ENCODE measurements at places on chromosomes 13 and 19.

- no peak for DNase-seq
These were observed 14.5 kb downstream of the EPN1 start for GRCh38 chr19:55689411-55690108.

- no peak for DNase-seq
These were observed 34.4 kb upstream of the UBL3 start for GRCh38 chr13:29884671-29885430.

- DNase-seq: no peak
These were observed 99.0 kb downstream of the ZNF429 start for GRCh38 chr19:21604351-21604926.

- no peak for DNase-seq
These were observed 615 bp upstream of the ZNF135 start for GRCh38 chr19:58058467-58058866.

DNA sequence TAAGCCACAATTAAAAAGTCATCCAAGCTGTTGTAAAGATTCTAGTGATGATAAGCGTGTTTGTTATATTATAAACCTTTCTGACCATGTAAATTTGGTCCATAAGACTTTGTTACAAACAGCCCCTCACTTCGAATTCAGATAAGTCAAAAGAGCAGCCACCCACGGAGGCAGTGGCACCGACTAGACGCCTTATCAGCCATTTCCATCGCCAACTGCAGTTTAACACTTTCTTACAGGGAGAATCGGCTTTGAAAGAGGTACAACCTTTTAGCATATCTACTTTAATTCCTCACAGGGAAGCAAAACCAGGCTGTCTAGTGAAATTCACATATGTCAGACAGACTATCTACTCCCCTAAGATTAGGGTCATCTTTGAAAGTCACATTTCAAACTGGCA is 47.5 kb downstream of the SOX21 start:
- no peak for DNase-seq

DNA sequence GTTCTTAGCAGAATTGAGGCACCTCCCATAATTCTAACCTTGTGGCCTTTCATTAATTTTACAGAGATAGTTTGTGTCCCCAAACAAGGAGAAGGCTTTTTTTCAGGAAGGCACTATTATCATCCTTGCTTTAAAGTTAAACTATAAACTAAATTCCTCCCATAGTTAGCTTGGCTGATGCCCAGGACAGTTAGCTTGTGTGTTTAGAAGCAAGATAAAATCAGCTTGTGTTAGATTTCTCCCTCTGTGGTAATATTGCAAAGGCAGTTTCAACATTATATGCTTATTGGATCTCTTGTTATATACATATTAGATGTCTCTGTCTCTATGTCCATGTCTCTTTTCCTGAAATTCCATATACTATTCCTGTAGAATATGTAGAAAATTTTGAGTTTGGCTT is 342.7 kb downstream of the TBC1D4 start:
- DNase-seq: no peak

All from T-helper 22 cell (primary cell).